ENCODE measurements at places on chromosomes 5 and 9. TPM values are rescaled to one million over a fixed set of nuclear protein-coding genes. Genes with fewer than 3 reads are reported as not detected.

The EIF4E1B gene
- total RNA-seq, result not detected

The CCDC183 gene
- 2.0 TPM for total RNA-seq

The RNF183 gene
- not detected for total RNA-seq

DNA sequence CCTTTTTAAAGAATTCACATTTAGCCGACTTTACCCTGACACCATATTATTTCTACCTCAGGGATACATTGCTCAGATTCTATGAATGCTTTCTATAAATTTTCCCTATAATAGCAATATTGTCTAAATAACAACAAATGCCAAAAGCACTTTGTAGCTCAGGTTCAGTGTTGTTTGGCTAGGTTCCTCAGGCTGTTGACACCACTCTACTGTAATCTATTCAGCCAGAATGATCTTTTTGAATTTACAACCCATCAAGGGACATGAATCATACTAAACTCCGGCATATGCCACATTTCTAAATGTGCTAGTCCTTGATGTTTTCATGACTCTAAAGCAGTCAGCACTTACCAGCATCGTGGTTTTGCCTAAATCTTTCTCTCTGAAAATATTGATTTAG is 641.5 kb upstream of the CDH10 start:
- DNase-seq, result no peak

DNA sequence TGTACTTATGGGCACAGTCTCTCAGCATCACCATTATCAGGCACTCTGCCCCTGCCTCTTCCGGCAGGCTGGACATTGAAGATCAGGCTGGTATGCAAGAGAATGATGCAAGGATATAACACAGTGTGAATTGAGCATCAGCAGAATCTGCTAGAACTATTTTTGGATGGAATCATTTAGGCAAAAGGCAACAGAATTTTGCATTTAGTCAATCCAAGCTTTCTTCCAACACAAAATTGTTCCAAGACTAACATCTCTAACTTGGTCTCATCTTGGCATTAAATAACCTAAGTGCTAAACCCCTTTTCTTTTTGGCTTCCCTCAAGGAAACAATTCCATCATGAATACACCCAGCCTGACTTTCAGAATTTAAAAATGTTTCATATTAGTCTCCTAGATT is 339.9 kb downstream of the PRELID2 start:
- no peak for DNase-seq

DNA sequence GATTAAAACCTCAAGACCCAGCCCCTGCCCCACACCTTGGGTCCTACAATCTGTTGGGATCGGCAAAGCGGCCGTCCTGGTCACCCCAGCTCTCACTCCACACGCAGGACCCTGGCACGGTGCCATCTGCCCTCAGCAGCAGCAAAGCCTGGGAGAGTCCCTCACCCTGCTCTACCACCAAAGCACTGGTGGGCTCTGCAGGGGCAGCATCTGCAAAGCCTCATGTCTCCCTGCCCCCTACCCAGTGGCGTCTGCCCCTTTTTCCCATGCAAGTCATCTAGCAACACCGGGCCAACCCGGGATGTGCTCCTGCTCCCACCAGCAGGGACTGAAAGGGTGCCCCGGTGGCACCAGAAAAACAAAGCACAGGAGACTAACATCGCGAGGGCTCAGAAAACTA is 19.6 kb upstream of the CNOT6 start:
- no peak for DNase-seq

DNA sequence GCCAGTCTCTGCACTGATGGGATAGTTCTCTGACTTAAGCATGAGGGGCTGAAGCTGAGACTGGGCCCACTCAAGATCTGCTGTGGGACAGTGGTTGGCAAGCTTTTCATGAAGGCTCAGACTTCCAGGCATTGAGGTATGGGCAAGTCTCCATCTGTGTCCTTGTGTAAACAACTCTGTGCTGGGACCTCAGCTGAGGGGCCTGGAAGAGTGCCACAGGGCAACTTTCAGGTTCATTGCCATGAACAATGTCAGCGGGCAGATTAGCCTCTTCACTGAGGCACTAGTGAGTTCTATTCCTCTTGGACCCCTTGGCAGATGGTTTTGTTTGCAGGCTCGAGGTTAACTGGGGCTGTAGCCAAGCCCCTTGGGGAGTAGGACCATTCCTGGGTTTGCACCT is 127.1 kb downstream of the MRPS30 start:
- no peak for DNase-seq

GRCh38 chr5:219460-219863 is 1.3 kb downstream of the SDHA start:
- no peak for DNase-seq

DNA sequence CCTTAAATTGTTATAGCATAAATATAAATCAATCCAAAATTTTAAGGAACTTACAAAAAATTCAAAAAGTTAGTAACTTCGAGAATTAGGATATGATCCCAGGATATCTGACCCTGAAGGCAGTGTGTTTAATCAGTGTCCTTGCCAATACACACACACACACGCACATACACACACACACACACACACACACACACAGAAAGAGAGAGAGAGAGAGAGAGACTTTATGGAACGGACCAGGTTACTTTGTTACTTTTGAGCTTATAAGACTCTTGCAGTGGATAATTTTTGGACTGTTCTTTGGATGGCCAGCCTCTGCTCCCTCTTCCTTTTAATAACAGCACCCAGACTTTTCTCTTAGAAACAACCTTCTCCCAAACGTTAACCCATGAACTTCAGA is 322.9 kb downstream of the NFIB start:
- no peak for DNase-seq

DNA sequence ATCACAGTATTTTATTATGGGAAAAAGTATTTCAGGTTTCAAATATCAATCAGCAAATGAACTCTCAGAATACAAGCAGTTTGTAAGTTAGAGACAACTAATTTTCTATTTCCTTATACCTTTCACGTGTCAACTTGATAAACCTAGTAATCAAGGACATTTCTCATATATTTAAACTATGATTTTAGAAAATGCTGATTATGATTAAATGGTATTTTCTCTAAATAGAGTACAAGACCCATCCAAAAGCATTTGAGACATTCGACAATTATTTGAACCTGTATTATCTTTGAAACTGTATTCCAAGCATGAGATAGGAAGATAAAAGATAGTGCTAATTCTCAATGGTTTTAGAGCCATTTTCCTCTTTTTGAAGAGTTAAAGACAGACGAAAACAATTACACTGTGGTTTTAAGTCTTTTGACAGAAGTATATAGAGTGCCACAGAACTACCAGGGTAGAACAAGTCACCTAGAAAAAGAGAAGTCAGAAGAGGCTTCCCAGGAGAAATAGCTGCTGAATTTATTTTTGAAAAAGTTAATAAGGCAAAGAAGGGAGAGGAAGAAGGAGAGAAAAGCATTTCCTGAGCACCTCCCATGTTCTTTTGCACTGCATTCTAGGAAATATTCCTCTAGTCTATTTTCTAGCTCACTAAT is 5.6 kb downstream of the MEIKIN start:
- no peak for DNase-seq

DNA sequence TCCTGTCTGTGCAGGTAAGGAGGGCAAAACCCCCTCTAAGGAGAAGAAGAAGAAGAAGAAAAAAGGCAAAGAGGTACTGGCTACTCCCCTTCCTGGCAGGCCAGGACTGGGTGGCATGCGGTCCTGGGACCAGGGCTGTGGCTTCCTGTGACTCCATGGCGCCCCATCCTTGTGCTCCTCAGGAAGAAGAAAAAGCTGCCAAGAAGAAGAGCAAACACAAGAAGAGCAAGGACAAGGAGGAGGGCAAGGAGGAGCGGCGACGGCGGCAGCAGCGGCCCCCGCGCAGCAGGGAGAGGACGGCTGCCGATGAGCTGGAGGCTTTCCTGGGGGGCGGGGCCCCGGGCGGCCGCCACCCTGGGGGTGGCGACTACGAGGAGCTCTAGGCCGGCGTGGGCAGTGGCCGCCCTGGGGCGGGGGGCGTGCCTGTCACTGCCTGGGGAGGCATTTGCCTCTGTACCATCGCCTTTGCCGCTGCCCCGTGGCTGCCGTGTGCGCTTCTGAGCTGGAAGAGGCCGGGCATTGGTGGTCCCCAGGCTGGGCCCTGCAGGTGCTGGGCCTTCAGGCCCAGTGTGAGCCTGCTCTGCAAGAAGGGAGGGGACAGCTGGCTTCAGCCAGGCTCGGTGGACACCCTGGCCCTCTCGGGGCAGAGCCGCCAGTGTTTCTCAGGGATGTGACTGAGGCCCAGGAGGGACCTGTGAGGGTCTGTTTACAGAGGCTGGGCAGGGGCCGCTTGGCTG is 2.0 kb upstream of the AJM1 start:
- DNase-seq, result no peak

- DNase-seq, result peak; percentile 51
Measured at GRCh38 chr5:172855597-172856292, 21.7 kb downstream of the ERGIC1 start.

DNA sequence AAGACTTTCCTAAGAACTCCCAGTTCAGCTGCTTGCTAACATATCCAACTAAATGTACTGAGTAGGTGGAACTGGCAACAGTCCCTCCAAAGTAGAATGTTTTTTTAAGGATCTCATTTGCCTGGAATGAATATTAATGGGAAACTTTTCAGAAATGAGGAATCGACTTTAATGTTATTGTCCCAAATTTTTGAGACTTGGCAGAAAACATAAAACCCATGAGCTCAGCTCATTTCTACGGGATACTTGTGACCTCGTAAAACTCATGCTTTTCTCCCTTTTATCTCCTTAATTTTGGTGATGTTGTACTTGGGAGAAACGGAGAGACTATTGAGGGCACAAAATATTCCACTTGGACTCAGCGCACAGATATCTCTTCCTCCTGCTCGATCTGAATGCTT is 296.8 kb downstream of the EBF1 start:
- no peak for DNase-seq

DNA sequence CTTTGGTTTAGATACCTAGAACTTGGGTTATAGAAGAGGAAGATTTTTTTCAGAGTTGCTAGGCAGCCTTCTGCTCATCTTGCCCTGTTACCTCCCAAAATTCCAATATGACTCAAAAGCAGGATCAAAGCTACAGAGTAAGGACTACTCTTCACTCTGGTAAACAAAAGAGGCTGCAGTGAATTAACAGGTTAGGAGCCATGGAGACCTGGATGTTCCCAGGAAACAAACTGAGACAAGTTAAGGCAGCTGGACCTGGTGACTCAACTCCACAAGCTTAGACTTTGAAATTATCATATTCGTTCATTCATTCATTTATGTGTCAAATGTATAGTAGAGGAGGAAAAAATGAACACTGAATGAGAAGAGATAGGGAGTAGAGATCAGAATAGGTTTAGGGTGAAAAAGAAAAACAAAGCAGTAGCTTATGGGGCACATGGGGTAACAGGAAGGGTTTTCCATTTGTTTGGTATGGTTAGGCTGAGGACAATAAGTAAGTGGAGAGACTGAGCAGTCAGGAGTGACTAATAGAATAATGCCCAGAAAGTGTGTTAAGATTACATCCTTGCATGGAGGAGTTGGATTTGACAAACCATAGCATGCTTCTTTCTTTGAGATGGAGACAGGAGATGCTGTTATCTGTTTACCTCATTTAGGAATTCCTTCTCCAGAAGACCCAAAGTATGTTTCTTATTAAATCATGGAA is 464.0 kb upstream of the ZNF608 start:
- no peak for DNase-seq

DNA sequence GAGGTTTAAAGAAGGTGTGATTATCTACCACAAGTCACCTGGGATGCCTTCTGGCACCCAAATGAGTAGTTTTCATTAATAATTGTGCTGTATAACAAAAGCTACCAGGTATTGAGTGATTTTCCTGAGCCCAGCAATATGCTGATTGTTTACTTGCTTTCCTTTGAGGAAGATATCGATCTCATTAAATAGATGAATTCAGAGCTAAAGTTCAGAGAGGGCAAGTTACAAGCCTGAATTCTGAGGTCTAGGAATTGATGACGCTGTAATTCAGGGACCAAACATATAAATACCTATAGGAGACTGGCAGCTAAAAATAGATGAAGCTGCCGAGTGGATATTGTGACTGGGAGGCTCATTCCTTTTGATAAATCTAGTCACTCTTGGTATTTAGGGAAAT is 1.1 kb downstream of the ERCC6L2 start:
- DNase-seq, result no peak

DNA sequence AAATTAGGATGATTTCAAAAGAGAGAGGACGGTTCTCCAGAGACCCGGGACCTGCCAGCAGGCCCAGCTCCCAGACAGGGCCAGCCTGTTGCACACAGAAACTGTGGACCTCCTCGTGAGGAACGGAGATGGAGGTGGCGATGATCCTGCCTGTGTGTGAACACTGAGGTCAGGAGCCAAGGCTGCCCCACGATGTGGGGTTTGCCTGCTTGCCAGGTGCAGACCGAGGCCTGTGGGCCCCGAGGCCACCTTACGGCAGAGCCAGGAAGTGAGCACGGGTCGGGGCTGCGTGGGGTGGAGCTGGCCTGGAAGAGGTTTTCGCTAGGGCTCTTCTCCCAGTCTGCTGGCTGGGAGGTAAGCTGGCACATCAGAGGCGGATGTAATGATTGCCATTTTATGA is 4.3 kb downstream of the FAM163B start:
- DNase-seq, result no peak

DNA sequence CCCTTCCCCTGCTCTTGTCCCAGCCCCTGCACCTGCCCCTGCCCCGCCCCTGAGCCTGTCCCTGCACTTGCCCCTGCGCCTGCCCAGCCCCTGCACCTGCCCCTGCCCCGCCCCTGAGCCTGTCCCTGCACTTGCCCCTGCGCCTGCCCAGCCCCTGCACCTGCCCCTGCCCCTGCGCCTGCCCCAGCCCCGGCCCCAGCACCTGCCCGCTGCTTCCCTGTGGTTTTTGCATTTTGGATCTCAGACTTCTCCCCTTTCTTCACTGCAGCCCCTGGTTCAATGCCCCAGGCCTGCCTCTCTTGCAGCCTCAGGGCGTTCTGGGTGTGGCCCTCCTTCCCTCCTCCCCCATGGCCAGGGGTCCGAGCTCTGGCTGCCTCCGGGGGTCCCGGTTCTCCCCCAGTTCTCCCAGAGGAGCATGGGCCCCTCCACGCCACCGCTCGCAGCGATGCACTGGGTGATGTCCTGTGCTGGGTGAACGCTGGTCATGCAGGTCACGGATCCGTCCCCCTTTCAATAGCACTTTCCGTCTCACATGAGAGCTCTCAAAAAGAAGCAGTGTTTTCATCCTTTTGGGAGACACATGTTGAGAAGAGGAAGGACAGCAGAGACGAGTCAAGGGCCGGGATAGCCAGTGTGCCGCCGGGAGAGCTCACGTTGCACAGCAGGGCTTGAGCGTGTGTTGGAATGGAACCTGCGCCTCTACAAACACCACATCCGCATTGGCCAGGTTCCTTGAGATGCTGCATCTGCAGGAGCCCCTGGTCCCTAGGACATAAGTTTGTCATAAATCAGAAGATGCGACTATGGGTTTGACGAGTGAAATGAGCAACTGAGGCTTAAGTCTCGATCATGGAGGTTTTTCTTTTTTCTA is 44.0 kb upstream of the IRX4 start:
- DNase-seq, result no peak

All from uterus (tissue), 4 donors.